ENCODE measurements at places on chromosomes 16 and 17.

- DNase-seq = no peak
These were observed 81.5 kb downstream of the VPS53 start for GRCh38 chr17:633133-633532.

GRCh38 chr16:70520612-70521297, 2.6 kb downstream of the COG4 start:
- peak; percentile 67 for DNase-seq

- peak; percentile 78 for DNase-seq
These were observed 39.6 kb upstream of the MEOX1 start for GRCh38 chr17:43701318-43701743.

- DNase-seq = no peak
These were observed 827.6 kb upstream of the CA10 start for GRCh38 chr17:52986056-52986662.

DNA sequence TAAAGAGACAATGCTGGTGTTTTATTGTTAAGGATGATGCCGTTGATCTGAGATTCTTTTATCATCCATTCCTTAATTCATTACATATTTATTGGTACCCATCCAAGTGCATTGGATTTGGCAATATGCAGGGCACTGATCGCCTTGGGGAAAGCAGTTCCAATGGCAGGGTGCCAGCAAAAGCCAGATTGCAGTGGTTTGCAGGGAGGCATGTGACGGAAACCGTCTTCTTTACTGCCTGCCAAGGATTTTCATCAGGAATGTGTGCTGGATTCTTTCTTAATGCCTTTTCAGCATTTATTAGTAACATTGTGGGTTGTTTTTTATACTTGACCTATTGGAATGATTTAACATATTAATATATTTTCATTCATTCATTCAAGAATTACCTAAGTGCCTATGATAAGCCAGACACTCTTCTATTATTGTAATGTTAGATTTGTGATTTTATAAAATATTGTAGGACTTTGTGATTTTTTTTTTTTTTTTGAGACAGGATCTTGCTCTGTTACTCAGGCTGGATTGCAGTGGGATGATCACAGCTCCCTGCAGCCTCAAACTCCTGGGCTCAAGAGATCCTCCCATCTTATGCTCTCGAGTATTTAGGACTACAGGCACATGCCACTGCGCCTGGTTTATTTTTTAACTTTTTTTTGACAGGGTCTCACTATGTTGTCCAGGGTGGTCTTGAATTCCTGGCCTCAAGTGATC, 93.4 kb upstream of the TNRC6A start:
- DNase-seq = peak; percentile 98
